Forelimb muscle (tissue), 1 donor: ENCODE measurements at places on chromosomes 7 and 10.

GRCh38 chr7:520503-521161 is 986 bp upstream of the PDGFA start:
- DNase-seq, result no peak

DNA sequence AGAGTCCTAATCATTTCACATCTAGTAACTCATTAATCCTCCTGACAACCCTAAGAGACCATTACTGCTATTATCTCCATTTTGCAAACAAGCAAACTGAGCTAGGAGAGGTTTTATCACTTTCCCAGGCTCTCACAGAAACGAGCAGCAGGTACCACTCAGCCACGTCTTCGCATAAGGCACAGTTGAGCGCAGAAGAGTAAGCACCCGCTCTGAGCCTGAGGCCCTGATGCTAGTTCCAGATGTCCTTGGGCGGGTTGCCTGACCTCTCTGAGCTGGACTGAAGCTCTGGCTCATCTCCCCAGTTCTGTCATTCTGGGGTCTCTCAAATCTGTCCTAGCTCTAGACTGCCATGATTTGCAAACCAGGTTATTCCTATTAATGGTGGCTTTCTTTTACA is 72.6 kb upstream of the FRMD4A start:
- DNase-seq, result no peak

DNA sequence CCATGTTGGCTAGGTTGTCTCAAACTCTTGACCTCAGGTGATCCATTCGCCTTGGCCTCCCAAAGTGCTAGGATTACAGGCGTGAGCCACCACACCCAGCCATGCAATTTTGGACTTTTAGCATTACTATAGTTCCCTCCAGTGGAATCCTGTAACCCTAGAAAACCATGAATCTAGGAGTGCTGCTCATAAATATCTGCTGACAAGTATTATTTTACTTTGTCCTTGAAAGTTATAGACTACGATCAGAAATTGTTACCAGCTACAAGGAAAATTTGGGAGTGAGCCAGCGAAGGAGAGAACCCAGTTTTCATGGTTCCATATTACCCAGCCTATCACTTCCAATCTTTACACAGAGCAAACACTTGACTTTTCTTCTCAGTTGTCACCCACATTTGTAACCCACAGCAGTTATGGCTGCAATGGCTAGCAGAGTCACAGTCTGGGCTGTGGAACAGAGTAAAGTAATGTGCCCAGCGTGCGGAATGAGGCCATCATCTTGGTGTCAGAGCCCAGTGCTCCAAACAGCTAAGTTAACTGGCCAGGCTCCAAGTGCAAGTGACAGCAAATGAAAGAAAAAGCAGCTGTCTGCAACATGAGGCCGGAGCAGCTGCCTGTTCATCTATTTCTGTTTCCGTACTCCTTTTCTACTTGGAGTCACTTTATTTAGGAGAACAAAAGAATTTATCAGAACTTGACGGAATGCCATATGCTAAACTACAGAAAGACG is 29.9 kb downstream of the ZC3HC1 start:
- DNase-seq, result no peak

GRCh38 chr7:115329006-115329405 is 407.1 kb downstream of the MDFIC start:
- no peak for DNase-seq

GRCh38 chr7:92799446-92800211 is 36.7 kb downstream of the CDK6 start:
- DNase-seq, result no peak

- DNase-seq, result no peak
Observed at GRCh38 chr7:82087099-82087498, 317.3 kb upstream of the HGF start.

DNA sequence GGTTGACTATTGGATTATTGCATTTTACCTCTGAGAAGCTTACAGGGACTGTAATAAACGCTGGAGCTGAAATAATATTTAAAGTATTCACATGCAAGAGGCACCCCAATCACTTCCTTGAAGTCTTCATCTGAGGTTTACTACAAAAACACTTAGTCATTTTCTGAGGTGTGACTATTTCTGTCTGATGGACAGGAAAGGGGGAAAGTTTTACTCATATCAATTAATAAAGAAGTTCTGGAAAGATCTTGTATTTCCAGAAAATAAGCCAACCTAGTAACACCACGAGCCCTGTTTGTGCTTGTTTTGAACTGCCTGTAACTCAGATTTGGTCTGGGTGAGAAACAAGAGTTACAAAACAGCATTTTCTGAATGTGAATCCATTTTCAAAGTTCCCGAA is 63.9 kb upstream of the PRKCQ start:
- DNase-seq, result no peak

- DNase-seq, result no peak
Observed at GRCh38 chr7:48109848-48110663, 21.0 kb downstream of the UPP1 start.

- no peak for DNase-seq
Observed at GRCh38 chr10:58066126-58066525, 201.6 kb downstream of the IPMK start.
